ENCODE measurements at places on chromosomes 3 and 15.

GRCh38 chr3:61777483-61777882 lies 216.1 kb downstream of the PTPRG start:
- no peak for DNase-seq

DNA sequence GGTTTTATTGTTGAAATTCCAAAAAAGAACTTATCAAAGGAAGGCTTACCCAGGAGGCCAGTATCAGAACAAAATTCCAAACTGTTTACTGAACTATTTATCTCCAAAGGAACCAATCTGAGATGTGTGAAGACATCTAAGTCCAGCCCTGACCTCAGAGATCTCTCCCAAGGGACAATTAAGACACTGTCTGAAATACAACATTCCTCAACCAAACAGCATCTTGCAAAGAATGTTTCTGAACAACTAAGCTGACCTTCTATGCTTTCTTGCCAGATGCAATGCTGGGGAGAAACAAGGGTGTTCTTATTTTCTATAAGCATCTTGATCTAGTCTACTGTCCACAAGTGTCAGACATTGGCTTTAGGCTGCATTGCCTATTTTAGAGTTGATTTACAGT lies 13.6 kb downstream of the PDZRN3 start:
- no peak for DNase-seq

GRCh38 chr3:173986861-173987410 lies 589.4 kb downstream of the NLGN1 start:
- no peak for DNase-seq

DNA sequence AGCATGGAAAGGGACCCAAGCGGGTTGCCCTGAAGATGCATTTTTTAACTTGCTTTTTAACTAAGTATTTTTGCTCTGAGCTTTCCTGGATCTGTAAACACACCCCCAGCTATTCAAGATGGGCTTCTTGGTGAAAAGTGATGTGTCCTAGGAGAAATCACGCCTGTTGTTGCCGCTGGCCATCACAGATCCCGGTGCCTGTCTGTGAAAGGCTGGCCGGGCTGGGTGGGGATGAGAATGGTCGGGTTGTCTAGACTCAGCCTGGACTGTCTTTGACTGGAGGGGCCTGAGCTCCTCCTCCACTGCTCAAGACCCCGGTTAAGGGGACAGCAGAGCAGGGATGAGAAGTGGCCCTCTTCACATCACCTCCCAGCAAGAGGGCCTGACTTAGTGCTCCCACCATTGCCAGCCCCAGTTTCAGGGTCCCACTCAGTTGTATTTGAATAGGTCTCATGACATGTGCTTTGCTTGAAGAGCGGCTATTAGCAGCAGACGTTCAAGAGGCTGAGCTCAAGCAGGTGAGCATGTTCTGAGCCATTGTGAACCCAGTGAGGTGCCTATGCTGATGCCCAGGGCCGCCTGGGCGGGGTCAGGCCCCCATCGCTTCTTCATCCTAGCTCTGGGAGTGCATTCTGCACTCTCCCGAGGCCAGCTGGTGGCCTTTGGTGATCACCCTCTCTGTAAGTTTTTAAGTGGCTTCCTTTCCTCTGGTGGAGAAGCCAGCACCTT lies 79.9 kb downstream of the IGF1R start:
- DNase-seq = no peak

- no peak for DNase-seq
Measured at GRCh38 chr3:43748179-43748578, 57.4 kb downstream of the ABHD5 start.

- no peak for DNase-seq
Measured at GRCh38 chr3:97957617-97958311, 14.5 kb downstream of the RIOX2 start.

DNA sequence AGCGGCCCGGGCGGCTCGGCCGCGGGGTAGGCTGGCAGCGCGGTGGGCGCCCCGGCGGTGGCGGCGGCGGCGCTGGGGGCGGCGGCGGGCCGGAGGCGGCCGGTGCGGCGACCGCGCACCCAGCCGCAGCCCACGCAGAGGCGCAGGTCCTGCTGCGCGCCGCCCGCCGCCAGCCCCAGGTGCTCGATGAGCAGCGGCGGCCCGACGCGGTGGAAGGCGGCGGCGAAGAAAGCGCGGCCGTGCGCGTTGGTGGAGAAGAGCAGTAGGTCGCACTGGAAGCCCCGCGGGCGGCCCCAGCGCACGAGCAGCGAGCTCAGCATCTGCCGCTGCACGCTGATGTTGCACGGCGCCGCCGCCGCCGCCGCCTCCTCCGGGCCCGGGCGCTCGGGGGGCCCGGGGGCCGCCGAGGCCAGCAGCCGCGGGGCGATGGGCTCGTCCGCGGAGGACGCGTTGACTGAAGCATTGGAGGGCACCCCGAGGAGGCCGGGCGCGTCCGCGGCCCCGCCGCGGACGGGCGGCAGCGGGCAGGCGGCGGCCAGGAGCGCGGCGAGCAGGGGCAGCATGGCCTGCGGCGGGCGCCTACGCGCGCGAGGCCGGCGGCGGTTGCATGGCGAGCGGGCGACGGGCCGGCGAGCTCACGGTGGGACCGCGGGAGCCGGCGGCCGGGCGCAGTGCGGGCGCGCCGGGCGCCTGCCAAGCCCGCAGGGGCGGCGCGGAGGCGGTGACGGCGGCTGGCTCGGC lies 452 bp downstream of the TMEM158 start:
- DNase-seq = no peak

DNA sequence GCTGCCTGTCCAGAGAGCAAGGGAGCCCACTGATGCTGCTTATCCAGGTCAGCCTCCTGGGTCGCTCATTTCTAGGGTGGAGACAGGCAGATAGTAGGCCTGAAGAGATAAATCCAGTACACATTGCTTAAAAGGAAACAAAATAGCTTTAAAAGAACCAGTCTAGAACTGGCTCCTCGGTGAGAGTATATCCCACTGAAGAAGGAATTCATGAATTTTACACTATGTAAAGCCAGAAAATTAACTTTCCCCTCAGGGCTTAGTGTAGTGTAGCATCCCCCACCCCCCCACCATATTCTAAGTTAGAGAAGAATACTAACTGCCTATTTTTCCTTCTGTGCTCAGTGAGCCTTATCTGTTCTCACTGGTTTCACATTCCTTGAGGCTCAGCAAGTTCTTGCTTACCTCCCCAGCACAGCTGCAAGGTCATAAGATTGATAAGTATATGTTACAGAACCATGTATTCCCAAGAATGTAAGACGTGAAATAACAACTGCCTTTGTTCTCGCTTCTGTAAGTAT lies 30.5 kb upstream of the NOX5 start:
- no peak for DNase-seq

DNA sequence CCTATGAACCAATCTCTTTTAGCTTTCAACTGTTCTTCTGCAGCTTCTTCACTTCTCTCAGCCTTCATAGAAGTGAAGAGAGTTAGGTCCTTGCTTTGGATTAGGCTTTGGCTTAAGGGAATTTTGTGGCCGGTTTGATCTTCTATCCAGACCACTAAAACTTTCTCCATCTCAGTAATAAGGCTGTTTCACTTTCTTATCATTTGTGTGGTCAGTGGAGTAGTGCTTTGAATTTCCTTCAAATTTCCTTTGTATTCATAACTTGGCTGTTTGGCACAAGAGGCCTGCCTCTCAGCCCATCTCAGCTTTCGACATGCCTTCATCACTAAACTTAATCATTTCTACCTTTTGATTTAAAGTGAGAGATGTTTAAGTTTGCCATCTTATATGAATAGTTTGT lies 21.7 kb downstream of the DZIP1L start:
- DNase-seq = no peak

DNA sequence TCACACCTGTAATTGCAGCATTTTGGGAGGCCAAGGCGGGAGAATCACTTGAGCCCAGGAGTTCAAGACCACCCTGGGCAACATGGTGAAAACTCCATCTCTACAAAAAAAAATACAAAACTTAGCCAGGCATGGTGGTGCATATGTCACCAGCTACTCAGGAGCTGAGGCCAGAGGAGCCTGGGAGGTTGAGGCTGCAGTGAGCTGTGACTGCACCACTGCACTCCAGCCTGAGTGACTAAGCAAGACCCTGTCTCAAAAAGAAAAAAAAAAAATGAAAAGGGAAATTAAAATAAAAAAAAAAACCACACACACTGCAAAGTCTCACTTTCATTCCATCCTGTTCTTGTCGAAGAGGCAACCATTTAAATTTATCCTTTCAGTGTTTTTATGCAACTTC lies 100.8 kb upstream of the PIAS1 start:
- DNase-seq = no peak

DNA sequence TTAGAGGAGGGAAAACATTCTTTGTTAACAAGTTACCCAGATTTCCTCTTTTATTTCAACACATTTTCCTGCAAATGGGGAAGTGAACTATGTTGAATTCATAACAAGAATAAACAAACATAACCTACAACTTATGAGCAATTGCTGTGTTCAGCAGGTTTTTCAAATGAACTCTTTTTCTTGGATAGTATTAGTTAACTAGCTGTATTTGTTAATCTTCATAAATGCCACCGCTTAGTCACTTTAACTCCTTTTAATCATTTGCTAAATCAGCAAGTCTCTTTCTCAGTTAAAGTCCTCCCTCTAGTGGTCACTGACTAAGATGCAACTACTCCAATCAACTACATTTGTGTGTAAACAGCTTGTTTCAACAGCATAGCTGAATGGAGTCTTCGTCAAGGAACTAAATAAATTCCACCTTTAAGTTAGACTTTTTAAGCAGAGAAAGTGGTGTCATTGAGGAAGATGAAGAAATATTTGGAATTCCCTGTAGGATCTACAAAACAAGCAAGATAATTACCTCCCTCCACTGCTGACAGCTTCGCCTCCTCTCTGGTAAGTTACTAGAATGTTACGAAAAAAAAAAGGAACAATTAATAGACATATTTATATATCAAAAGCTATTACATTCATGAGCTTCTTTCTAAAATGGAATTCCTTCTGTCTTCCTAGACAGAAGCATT lies 1122.0 kb downstream of the ROBO1 start:
- no peak for DNase-seq

DNA sequence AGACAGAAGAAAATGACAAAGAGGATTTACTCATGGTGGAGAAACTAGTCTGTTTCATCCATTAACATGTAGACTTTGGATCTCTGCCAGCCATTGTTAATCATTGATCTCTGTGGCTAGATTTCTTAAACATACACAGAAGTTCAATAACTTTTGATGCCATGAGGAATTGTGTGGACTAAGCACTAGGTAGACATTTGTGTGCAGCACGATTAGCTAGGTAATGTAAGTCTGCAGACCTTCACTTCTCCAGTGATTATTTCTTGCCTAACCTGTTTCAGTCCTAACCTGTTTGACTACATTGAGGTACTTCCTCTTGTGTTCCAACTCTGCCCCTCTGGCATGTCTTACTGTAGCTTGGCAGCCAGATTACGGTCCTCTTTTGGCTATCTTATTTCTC lies 928.5 kb upstream of the ROBO1 start:
- DNase-seq = no peak

GRCh38 chr15:41790169-41790568 lies 15.9 kb downstream of the MAPKBP1 start:
- no peak for DNase-seq

- no peak for DNase-seq
Measured at GRCh38 chr15:100771746-100772145, 107.9 kb upstream of the ALDH1A3 start.

DNA sequence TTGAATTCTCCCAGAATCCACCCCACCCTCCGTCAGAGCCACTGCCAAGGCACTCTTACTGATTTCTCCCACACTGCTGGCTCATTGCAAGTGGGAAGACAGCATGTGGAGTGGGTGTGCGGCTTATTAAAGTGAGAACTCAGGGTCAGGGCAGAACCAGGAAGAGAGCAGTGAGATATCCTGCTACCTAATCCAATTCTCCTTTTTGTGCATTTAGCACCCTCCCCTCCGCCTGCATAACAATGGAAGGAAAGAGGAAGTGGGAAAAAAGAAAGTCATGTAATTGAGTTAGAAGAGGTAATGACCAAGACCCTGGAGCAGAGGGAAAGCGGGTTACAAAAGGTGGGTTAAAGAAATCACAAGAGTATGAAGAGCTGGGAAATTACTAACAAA lies 27.8 kb upstream of the PIK3CB start:
- no peak for DNase-seq

GRCh38 chr3:115687721-115688120 lies 64.4 kb downstream of the GAP43 start:
- no peak for DNase-seq

- DNase-seq = no peak
Measured at GRCh38 chr15:79916502-79917132, 19.8 kb upstream of the MTHFS start.

DNA sequence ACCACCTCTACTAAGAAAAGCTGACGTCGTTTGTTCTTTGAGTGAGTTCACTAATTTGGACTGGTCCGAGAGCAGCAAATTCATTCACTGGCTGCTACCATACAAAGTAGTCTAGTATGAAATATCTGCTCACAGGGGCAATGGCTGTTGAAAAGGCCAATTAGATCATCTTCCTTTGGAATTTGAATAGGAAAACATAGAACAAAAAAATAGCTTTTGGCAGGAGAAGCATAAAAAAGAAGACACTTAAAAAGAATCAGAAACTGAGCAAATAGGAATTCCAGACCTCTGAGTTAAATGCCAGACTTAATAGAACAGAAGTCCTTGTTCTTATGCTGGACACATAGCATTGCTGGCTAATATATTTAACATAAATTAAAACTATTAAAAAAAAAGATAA lies 159.3 kb downstream of the IL1RAP start:
- DNase-seq = no peak

GRCh38 chr15:48447657-48448056 lies 116.4 kb downstream of the DUT start:
- no peak for DNase-seq

DNA sequence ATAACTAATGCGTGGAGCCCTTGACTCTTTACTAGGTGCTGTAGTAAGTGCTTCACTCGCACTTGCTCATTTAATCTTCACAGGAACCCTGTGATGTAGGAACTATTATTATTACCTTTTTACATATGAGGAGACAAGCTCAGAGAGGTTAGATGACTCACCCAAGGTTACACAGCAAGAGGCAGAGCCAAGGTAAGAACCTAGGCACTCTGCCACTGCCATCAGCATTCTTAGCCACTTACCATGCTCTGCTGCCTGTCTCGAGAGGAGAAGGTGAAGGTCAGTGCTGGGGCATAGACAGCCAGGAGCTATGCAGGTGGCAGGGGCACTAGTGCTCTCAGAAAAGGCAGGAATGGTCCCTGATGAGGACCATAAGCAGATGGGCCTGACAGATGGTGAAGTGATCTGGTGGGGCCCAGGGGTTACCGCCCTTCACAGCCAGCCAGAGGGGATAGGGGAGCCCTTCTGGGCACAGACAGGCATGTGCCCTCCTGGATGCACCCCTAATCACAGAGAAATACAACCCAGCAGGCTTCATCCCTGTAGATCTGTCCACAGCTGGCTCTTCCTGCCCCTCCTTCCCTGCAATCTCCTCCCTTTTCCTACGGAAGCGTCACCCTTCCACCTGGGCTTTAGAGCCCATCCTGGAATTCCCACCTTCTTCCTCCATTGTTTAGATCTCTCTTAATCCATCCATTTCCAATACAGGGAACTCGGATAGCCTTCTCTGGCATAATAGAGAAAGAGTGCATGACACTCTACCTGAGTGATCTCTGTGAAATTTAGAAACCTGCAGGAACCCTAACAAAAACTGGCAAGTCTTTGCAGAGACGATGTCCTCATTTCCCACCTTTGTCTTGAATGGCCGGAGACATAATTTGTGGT lies 26.9 kb downstream of the ABTB1 start:
- no peak for DNase-seq

- no peak for DNase-seq
Measured at GRCh38 chr3:167487556-167487955, 13.7 kb upstream of the SERPINI2 start.

GRCh38 chr3:69209413-69209812 lies 87.0 kb upstream of the LMOD3 start:
- no peak for DNase-seq

- no peak for DNase-seq
Measured at GRCh38 chr3:61315871-61316270, 64.6 kb upstream of the FHIT start.
